HFFc6 (cell line): ENCODE measurements at places on chromosomes 1 and 21. TPM values are rescaled to one million over a fixed set of nuclear protein-coding genes. Genes with fewer than 3 reads are reported as not detected.

The ANGPTL3 gene
- not detected in 3 replicates for total RNA-seq

DNA sequence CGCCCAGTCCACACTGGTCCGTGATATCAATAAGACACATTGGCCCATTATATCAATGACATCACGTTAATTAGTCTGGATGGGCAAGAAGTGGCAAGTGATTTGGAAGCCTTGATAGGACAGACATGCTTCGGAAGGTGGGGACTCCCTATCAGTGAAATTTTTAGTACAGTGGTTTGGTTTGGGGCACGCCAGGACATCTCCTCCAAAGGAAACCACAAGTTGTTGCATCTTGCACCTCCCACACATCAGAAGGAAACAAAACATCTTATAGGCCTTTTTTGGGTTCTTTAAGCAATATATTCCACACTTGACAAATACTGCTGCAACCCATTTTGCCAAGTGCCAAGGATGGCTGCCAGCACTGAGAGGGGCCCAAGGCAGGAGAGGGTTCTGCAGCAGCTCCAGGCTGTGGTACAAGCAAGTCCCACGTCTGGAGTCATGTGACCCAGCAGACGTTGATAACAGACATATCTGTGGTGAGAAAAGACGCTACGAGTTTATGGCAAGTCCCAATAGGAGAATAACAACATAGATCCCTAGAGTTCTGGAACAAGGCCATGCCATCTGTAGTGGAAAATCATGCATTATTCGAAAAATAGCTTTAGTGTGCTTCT is 95.3 kb upstream of the DISP3 start:
- peaks cover 5% of the 10 kb centered on the region; the same call in 1 of the 2 replicates for H3K4me1 ChIP-seq
- peaks cover 26% of the 10 kb centered on the region for H3K27me3 ChIP-seq
- no peak overlapping the region for H3K27ac ChIP-seq
- no peak overlapping the region for H3K4me3 ChIP-seq
- no peaks in the 10 kb centered on the region for H3K36me3 ChIP-seq

DNA sequence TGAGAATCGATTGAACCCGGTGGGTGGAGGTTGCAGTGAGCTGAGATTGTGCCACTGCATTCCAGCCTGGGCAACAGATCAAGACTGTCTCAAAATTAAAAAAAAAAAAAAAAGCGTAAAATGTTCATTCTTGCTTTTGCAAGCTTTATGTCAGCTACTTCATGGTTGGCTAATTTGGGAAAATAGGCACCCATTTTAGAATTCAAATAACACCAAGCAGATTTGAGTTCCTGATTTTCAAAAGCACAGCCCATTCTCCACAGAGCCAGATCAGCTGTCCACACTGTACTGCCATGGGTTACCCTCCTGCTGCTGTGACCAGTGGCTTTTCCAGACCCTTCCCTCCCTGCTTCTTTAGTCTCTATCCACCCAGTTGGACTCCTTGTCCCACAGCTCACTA is 4.4 kb downstream of the THEM5 start:
- H3K27ac ChIP-seq, result no peak overlapping the region
- peaks cover 67% of the 10 kb centered on the region for H3K27me3 ChIP-seq

The EDARADD gene
- not detected in 2 replicates for total RNA-seq

DNA sequence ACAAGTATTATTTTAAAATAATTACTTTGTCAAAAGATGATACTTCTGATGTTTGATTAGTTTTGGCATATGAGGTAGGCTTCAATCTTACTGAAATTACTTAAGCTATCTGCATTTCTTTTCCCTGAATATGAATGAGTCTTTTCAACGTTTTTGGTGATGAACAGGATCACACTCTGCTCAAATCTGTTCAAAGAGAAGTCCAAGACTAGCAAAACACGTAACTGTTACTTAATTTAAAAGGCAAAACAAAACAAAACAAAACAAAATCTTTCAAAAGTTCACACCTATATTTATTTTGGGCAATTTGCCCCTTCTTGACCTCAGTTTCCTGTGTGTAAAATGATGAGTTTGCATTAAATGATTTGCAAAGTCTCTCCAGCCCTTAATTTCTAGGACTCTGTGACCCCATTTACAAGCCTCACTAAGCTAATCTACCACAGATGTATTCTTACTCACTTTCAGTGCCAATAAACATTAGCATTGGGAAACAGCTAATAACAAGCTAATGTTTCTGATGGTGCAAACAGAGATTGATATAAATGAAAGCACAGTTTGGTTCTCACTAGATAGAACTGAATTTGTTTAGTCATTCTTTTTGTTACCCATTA is 865.4 kb downstream of the LTN1 start:
- H3K36me3 ChIP-seq, result peaks cover 13% of the 10 kb centered on the region
- H3K4me1 ChIP-seq, result peaks cover 15% of the 10 kb centered on the region
- H3K27ac ChIP-seq, result no peak overlapping the region
- DNase-seq, result no peak
- H3K4me3 ChIP-seq, result no peak overlapping the region

- H3K4me3 ChIP-seq, result peak overlapping the region; percentile 15
- peak; percentile 92 for DNase-seq
- H3K36me3 ChIP-seq, result peaks cover 6% of the 10 kb centered on the region
- H3K27ac ChIP-seq, result peak overlapping the region; percentile 90
- peaks cover 19% of the 10 kb centered on the region for H3K4me1 ChIP-seq
- H3K27me3 ChIP-seq, result peaks cover 6% of the 10 kb centered on the region
Observed at GRCh38 chr1:36187800-36188593, 32.0 kb downstream of the MAP7D1 start.

GRCh38 chr1:72282271-72283021 is at the start of gene NEGR1:
TSS of gene NEGR1 (minus strand) at chr1:72282539.
- H3K27ac ChIP-seq, result no peak within 1 kb of the TSS
- peaks cover 2% of the 10 kb centered on the region; the same call in 1 of the 2 replicates for H3K27me3 ChIP-seq
- H3K4me1 ChIP-seq, result peaks cover 35% of the 10 kb centered on the region
- H3K36me3 ChIP-seq, result peaks cover 5% of the 10 kb centered on the region; the same call in 1 of the 2 replicates
- DNase-seq, result peak; percentile 95

DNA sequence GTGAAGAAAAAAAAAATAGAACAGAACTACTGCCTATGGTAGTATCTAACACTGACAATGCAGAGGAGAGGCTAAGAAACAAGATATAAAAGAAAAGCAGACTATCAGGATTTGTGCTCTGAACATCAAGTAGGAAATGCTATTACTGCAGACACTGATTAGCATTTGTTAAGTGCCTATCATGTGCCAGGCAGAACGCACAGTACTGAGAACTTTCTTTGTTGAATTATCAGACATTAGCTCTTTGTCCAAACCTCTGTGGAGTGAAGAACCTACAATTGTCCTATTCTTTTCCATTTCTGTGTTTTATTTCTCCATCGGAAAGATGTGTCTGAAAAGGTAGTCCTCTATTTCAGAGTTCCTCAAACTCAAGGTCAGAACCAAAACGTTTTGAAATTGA is 30.5 kb upstream of the DISP1 start:
- peaks cover 28% of the 10 kb centered on the region for H3K27me3 ChIP-seq
- DNase-seq, result no peak
- H3K36me3 ChIP-seq, result no peaks in the 10 kb centered on the region
- no peak overlapping the region for H3K4me3 ChIP-seq
